ENCODE measurements at places on chromosomes 2 and 18. TPM values are rescaled to one million over a fixed set of nuclear protein-coding genes. Genes with fewer than 3 reads are reported as not detected.

RAB17 gene
- total RNA-seq, result 4.1 TPM

DCDC2C gene
- not detected for total RNA-seq

RSAD2 gene
- 3.4 TPM for total RNA-seq

ALK gene
- total RNA-seq, result 0.16 TPM

CNGA3 gene
- not detected for total RNA-seq

SPHKAP gene
- 113 TPM for total RNA-seq

OTOF gene
- not detected for total RNA-seq

ADD2 gene
- 2.0 TPM for total RNA-seq

LAMA1 gene
- 0.05 TPM for total RNA-seq

LYG1 gene
- total RNA-seq, result not detected

UGT1A3 gene
- total RNA-seq, result not detected

TUBA4B gene
- total RNA-seq, result not detected

UGT1A5 gene
- total RNA-seq, result not detected

CFAP221 gene
- 0.67 TPM for total RNA-seq

GPR75 gene
- total RNA-seq, result 0.86 TPM

Data from Right ventricle myocardium superior (tissue), 1 donor.